Epithelial cell of proximal tubule (primary cell): ENCODE measurements at places on chromosomes 6 and 20. TPM values are rescaled to one million over a fixed set of nuclear protein-coding genes. Genes with fewer than 3 reads are reported as not detected.

TINAG gene
- 14.1 and 17.9 TPM in 2 replicates for total RNA-seq

NRN1 gene
- total RNA-seq = 0.72 and 1.1 TPM in 2 replicates

ABCC10 gene
- total RNA-seq = 10.6 and 19.6 TPM in 2 replicates

ZNF133 gene
- 7.7 and 16.1 TPM in 2 replicates for total RNA-seq

LAMP5 gene
- total RNA-seq = 0.06 and 0.51 TPM in 2 replicates

FAM83D gene
- total RNA-seq = 56.7 and 72.8 TPM in 2 replicates

GRCh38 chr6:132919045-132919860, 104.9 kb downstream of the RPS12 start:
- peak; percentile 86 for DNase-seq

DNA sequence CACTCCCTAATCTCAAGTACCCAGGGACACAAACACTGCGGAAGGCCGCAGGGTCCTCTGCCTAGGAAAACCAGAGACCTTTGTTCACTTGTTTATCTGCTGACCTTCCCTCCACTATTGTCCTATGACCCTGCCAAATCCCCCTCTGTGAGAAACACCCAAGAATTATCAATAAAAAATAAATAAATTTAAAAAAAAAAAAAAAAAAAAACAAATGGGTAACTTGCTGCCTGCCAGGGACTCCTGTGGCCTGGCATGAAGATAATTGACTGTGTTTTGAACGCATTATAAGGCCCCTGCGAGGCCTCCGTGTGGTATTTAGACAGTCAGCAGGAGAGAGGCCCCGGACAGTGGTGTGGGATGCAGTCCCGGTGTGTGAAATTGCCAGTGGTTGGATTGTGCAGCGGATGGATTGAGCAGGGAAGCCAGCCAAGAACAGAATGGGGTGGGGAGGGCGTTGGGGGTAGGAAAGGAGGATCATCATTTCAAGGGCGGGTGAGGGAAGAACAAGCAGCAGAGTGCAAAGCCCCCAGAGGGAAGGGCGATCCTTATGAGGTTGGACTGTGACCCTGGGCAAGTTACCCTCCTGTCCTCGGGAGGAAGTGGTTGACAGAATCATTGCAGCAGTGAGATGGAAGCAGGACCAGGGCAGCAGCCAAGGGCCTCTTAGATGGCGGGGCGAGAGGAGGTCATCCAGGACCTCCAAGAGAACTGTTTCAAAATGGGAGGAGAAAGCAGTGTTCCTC, 43.3 kb downstream of the PPARD start:
- no peak for DNase-seq

GRCh38 chr6:22362361-22362760, 65.5 kb upstream of the PRL start:
- no peak for DNase-seq

- DNase-seq = no peak
Measured at GRCh38 chr6:157921685-157922367, 59.8 kb upstream of the SYNJ2 start.

GRCh38 chr6:148507774-148508173, 165.1 kb downstream of the SASH1 start:
- no peak for DNase-seq

DNA sequence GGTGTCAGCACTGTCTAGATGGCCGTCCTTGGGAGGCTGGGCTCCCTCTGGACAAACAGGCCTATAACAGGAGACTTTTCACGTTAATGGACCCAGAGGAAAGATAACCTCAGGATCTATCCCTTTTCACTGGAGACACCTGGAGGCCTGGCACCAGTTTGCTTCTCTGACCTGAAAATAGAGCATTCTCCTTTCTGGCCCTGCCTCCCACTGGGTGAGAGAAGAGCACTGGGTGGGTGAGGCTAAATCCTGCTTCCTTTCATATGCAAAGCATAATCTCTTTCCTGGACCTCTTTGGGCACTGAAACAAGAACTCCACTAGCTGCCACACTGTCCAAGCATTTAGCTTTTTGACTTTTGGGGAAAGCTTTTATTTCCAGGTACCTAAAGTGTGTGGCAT, 78.3 kb downstream of the FOXO3 start:
- DNase-seq = no peak

DNA sequence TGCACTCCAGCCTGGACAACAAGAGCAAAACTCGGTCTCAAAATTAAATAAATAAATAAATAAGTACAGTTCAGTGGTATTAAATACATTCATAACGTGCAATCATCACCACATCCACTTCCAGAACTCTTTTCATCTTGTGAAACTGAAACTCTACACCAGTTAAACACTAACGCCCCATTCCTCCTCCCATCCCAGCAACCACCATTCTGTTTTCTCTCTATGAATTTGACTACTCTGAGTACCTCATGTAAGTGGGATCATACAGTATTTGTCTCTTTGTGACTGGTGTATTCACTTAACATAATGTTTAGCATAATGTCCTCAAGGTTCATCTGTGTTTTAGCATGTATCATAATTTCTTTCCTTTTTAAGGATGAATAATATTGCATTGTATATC, 29.1 kb upstream of the SCML4 start:
- no peak for DNase-seq

DNA sequence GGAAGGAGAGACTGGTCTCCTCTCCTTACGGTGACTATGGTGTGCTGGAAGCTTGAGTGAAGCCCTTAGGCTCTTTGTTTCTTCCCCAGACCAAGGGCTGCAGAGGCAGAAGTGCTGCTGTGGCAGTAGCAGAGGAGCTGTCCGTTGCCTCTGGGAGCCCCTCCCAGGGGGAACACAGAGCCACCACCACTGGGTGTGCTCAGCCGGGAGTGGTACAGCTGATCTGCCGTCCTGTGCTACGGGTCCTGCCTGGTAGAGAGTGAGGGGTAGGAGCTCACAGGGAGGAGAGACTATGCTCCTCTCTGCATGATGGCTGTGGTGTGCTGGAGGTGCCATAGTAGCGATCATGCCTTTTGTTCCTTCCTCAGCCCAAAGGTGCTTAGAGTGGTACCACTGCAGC, 318.7 kb downstream of the DOK5 start:
- DNase-seq = no peak

- no peak for DNase-seq
Measured at GRCh38 chr6:108294297-108294726, 542 bp upstream of the AFG1L start.

GRCh38 chr20:37564388-37565133, 36.9 kb upstream of the BLCAP start:
- DNase-seq = no peak

DNA sequence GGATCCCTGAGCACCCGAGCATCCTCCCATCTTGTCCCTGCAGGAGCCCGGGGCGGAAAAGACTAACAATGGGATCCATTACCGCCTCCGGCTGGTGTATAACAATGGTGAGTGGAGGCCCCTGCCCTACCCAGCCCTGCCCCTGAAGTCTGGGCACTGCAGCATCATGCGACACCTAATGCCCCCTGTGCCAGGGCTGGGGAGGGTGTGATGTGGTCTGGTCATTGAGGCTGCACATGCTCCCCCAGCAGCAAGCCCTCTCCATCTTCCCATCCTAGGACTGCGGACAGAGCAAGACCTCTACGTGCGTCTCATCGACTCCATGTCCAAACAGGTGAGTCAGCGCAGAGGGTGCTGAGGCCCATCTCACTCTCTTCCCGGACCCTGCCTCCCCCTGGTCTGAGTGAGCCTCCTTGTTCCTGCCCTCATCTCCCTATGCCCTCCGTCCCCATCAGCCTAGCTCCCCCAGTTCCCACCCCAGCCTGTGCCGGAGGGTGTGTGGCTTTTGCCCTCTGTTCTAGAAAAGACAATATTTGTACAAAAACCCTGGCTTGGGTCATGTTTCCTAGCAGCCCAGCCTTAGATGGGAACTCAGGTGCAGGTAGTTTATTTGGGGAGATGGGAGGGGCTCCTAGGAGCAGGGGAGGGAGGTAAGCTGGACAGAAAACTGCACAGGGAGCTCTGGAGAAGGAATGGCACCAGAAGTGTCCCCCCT, 13.5 kb downstream of the EBF4 start:
- no peak for DNase-seq

- DNase-seq = no peak
Measured at GRCh38 chr6:43199912-43200311, 17.9 kb downstream of the CUL9 start.

DNA sequence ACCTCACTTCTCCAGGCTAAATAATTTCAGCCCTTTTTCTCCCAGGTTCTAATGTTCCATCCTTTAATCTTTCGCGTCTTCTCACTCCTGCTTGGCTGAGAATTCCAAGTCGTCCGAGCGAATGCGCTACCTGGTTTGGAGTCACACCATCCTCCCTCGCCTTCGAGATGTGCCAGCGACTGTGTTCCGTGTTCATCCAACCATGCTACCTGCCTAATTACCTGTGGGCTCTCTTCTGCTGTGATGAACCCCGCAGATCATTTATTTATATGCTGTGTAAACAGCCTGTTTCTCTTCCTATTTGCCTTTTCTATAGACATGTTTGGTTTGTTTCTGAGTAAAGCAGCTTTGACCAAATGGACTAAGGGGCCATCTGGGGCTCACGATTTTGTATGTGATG, 83.5 kb upstream of the TMEM181 start:
- DNase-seq = no peak

GRCh38 chr20:36688630-36689029, 42.6 kb upstream of the SLA2 start:
- no peak for DNase-seq

DNA sequence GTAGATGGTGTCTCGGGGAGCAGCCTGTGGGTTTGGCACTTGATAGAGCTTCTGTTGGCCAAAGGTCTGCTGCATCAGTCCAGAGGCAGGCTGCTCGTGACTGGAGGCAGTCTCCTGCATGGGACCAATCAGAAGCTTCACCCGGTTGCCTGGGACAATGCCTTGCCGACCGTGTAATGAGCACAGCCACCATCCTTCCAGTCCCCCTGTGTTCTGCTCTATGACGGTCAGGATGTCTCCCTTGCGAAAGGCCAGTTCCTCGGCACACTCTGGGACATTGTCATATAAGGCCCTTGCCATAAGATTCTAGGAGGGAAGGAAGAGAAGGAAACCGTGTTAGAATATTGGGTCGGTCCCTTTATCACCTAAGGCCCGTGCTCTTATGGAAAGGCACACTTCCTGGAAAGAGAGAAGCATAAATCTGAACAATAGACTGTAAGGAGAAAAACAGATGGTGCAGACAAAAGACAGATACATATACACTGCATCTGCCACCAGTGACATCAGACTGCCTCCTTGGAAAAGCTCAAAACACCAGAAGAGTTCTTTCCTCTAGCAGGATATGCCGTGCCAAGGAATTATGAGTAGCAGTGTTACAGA, 18.9 kb downstream of the NEDD9 start:
- DNase-seq = no peak
